ENCODE measurements at places on chromosomes 2 and 18. TPM values are rescaled to one million over a fixed set of nuclear protein-coding genes. Genes with fewer than 3 reads are reported as not detected.

GRCh38 chr2:127388423-127389164 is 819 bp upstream of the MAP3K2 start:
- peak; percentile 42 for DNase-seq

- no peak for DNase-seq
Measured at GRCh38 chr2:7866825-7867224, 815.0 kb upstream of the ID2 start.

- no peak for DNase-seq
Measured at GRCh38 chr2:101704046-101704466, 6.5 kb downstream of the MAP4K4 start.

DNA sequence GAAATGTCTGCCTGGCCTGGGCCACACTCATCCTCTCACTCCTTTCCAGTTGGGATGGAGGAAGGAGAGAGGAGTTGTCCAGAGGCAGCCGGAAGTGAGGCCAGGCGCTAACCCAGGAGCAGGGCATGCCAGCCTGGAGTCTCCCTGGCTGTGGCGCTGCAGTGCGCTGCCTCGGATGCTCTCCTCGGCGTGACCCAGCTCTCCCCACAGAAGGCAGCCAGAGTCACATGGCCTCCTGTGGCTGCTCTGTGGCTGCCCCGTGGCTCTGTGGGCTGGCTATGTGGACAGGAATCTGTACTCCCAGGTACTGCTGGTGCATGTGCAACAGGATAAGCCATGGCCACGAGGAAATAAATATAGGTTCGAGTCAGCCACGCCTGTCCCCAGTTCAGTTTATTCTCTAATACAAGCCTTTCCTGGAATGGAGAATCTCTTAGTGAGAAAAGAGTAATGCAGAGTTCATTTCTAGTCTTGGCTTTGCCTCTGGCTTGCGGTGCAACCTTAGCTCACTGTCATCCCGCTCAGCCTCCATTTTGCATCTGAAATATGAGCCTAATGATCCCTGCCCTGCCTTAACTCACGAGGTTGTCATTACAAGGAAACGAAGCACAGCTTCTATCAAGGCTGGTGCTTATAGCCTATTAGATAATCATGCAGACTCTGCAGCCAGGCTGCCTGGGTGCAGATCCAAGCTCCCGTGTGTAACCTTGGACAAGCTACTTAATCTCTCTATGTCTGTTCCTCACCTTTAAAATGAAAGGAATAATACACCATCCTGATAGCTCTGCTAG is 106.3 kb downstream of the ANTXR1 start:
- DNase-seq = no peak

- DNase-seq = no peak
Measured at GRCh38 chr2:64656379-64656778, 2.7 kb upstream of the SERTAD2 start.

- DNase-seq = no peak
Measured at GRCh38 chr2:78408795-78409118, 616.7 kb upstream of the REG3G start.

DNA sequence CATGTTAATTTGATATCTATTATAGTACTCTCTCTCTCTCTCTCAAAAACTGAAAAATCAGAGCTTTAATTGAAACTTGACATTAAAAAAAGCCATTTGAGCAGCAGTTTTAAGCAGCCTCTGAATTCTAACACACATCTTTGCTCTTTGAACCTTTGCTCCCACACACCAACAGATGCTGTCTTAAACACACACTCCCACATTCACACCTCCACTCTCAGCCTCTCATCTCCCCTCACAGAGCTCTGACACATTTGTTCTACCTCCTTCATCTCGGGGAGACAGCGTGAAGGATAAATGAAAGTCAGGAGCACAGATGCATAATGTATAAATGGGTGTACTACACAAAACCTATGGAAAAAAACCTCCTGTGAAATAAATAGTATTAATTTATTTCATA is 95.2 kb downstream of the NAB1 start:
- DNase-seq = no peak

DNA sequence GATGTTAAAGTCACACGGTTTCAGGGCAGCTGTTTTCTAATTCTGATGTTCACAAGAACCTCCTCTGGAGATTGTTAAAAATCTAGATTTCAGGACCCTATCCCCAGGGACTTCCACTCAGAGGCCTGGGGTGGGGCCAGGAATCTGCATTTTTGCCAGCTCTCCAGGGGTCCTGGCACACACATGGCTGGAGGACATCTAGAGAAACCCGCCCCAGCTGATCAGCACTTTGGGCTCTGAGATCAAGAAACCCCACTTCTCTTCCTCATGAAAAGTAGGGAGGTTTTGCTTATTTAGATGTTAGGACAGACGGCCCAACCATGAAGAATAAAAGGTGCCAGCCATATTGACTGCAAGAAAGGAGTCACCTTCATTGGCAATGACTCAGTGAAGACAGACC is 148.8 kb downstream of the TNS1 start:
- no peak for DNase-seq

DNA sequence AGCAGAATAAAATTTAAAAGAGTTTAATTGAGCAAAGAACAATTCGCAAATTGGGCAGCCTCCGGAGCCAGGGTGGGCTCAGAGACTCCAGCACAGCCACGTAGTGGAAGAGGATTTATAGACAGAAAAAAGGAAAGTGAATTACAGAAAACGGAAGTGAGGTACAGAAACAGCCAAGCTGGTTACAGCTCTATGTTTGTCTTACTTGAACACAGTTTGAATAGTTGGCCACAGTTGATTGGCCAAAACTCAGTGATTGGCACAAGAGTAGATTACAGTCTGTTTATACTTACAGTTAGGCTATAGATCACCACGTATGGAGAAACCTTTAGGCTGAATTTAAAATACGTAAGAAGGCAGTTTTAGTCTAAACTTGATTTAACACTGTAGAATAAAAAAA is 78.8 kb upstream of the NEDD4L start:
- DNase-seq = no peak

DNA sequence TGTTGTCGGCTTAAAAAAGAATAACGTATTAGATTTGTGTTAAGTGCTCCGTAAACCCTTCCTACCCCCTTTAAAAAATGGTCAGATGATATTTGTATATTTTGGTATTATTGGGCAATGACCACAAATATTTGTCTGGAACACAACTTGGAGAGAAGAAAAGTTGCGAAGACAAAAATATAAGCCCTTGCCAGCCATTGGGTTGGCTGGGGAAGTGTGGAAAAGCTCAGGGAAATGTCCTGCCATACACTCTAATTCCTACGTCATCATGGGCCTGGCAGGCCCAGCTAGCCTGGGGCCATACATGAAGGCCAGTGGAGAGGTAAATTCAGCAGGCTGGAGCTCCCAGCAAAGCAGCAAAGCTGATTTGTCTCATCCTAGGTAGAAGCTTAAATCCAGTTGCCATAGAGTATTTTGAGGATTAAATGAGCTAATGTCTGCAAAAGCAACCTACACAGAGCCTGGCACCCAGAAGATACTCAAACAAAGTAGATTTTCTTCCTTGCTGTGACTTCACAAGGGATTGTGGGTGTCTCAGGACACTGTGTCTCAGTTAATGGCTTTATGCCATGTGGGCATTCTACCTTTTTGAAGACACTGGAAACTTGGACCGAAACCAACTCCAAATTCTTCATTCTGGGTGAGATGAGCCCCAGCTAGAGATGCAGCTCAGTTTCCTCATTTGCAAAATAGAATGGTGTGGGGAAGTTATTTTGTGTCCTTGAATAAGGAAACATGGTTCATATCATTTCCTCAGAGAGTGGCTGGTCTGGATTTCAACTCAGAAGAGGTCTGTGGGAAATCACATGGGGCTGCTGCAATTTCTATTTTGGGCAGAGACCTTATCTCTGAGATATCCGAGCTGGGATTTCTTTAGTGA is 87.9 kb upstream of the MAP4K3 start:
- DNase-seq = no peak

- DNase-seq = no peak
Measured at GRCh38 chr2:34419856-34420255, 820.8 kb upstream of the FAM98A start.

- no peak for DNase-seq
Measured at GRCh38 chr2:21676041-21676440, 552.3 kb downstream of the TDRD15 start.

- peak; percentile 47 for DNase-seq
Measured at GRCh38 chr2:227411320-227411989, 23.7 kb upstream of the SCYGR1 start.

DNA sequence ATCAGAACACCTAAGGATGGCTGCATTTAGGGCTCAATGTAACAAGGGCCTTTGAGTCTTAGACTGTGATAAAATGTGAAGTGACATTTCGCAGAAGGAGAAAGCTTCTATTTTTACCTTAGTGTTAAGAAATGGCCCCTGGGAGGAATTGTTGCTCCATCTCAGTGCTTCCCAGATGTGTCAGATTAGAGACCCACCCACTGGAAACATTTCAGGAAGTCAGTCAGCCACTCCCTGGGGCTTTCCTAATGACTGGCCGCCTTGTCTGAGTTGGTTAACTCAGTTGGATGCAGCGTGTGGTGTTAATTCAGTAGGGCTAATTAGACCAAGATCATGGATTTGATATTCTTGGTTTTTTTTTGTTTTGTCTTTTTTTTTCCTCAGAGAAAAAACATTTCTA is 355.9 kb downstream of the PIK3C3 start:
- no peak for DNase-seq

DNA sequence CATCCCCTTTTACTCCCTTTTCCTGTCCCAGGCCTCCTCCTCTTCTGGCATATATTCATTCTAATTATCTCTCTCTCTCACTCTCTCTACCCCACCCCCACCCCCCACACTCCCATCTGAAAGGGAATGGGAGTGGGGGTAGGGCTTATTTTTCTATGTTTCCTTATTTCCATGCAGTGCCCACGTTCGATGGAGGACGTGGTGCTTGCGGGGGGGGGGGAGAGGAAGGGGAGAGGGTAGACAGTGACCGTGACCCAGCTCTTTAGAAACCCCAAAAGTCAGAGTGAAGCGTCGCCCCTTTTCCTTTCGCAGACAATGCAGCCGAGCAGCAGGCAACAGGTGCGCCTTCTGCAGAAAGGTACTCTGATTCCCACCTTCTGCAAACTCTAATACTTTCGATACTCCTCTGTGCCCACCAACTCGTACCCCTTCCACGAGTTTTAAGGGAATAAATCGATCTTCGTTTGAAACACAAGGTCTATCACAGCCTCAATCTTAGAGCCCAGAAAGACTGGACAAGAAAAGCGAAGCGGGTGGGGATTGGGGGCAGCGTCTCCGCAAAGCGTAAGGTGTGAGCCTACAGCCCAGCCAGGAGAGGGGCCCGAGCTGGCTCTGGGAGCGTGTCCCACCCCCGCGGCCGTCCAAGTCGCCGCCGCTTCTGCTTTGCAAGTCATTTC is 891 bp upstream of the NR4A2 start:
- no peak for DNase-seq

DNA sequence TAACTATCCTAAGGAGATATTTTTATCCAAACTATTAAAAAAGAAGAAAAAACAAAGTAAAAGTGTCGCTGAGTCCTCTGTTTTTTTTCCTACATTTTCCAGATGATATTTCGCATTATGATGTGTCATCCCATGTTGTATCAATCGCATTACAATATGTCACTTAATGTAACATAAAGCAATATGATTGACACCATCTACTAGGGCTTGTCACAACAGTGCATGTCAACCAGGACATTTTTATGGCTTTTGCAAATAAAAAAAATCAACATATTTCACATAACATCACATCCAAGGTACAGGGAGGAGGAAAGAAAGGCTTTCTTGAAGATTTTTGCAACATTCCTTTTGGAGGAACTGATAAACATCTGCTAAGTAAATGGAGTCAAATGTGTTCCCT is 308.9 kb downstream of the ETAA1 start:
- DNase-seq = no peak

- no peak for DNase-seq
Measured at GRCh38 chr18:77073336-77074093, 59.1 kb downstream of the MBP start.

GRCh38 chr2:152134488-152135280 is 35.8 kb upstream of the CACNB4 start:
- DNase-seq = no peak

DNA sequence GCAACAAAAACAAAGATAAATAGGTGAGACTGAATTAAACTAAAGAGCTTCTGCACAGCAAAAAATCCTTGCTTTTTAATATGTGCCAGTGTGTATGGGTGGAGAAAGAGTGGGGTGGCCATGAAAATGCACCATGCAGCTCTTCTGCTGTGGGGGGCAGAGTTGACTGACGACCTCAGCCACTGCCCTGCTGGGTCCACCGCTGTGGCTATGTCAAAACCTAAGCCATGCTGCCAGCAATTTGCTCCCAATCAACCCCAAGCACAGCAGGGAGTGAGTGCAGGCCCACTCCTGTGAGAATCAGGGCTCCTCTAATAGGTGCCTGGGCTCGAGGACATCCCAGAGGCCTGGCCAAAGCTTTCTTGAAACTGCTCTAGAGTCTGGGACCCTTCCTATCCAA is 235.6 kb upstream of the RBBP8 start:
- DNase-seq = no peak

DNA sequence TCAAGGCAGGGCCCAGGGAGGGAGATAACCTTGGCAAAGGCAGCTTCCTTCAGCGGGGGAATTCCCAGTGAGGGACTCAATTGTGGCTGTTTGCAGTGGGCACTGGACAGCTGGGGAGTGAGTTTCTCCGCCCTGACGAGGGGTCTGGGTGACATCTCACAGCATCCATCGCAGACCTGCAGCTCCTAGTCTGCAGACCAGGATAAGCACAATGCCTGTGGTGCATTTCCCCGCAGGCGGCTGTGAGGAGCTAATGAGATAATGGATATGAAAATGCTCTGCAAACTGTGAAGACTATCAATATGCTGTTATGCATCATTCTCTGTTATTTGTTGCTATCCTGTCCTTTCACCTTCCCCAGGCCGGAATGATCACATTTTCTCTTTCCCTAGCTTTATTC is 30.0 kb upstream of the CYP1B1 start:
- DNase-seq = no peak

- DNase-seq = no peak
Measured at GRCh38 chr2:85716346-85716914, 22.3 kb downstream of the GNLY start.

- DNase-seq = no peak
Measured at GRCh38 chr2:17793803-17794354, 22.4 kb upstream of the MSGN1 start.

- no peak for DNase-seq
Measured at GRCh38 chr18:10089881-10090280, 176.1 kb downstream of the VAPA start.

- no peak for DNase-seq
Measured at GRCh38 chr2:126966601-126967000, 67.9 kb downstream of the TEX51 start.

DNA sequence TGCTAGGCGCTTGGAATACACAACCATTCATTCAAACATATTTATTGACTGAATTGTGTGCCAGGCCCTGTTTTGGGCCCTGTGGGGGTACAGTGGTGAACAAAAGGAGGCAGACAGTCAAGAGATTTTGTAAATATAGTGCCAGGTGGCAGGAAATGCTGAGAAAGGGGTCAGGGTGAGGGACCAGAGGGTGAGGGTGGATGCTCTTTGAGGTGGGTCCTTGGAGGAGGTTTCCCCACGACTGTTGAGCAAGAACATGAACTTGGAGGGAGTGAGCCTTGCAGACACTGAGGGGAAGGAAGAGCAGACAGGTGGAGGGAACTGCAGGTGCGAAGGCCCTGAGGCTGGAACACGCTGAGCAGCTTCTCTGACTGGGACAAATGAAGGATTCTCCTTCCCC is 40.7 kb downstream of the ODC1 start:
- no peak for DNase-seq

C2orf80 gene
- total RNA-seq = not detected

CD8A gene
- not detected for total RNA-seq

ACSL3 gene
- total RNA-seq = 76.2 TPM

TTN gene
- total RNA-seq = not detected

DNAH7 gene
- total RNA-seq = 0.27 TPM

LOXHD1 gene
- total RNA-seq = not detected

IL1RL2 gene
- total RNA-seq = not detected

TUBA3E gene
- total RNA-seq = 1.0 TPM

GPR148 gene
- total RNA-seq = not detected

PRKAG3 gene
- not detected for total RNA-seq

CRIM1 gene
- 81.5 TPM for total RNA-seq
